Pulmonary artery endothelial cell (primary cell): ENCODE measurements at places on chromosomes 2 and 18. TPM values are rescaled to one million over a fixed set of nuclear protein-coding genes. Genes with fewer than 3 reads are reported as not detected.

Gene CIB4
- not detected in 2 replicates for total RNA-seq

Gene REG3G
- total RNA-seq: not detected in 2 replicates

Gene GALNT14
- not detected in 2 replicates for total RNA-seq

Gene CYRIA
- 23.3 and 27.0 TPM in 2 replicates for total RNA-seq

Gene STARD6
- 0.33 TPM in 1 of 2 replicates, not detected in the other for total RNA-seq

Gene G6PC2
- total RNA-seq: not detected in 2 replicates

Gene ONECUT2
- under 0.01 and 0.04 TPM in 2 replicates for total RNA-seq

Gene SERPINB11
- not detected in 2 replicates for total RNA-seq

Gene CYP27A1
- total RNA-seq: 10.5 and 10.9 TPM in 2 replicates

Gene TMEM247
- total RNA-seq: not detected in 2 replicates

Gene TLX2
- not detected in 2 replicates for total RNA-seq

Gene LRP2
- total RNA-seq: under 0.01 and 0.11 TPM in 2 replicates

Gene SERPINB10
- total RNA-seq: not detected in 2 replicates

Gene CFAP65
- total RNA-seq: under 0.01 TPM in 1 of 2 replicates, not detected in the other

Gene CCBE1
- total RNA-seq: 1.3 and 2.4 TPM in 2 replicates

Gene C2orf80
- total RNA-seq: not detected in 2 replicates

Gene ARHGAP28
- total RNA-seq: 0.39 and 4.4 TPM in 2 replicates

Gene ATL2
- total RNA-seq: 56.8 and 90.0 TPM in 2 replicates

Gene ANKRD53
- total RNA-seq: 0.14 and 0.20 TPM in 2 replicates

Gene PAPOLG
- total RNA-seq: 11.3 and 15.1 TPM in 2 replicates

Gene EML6
- 1.1 and 2.0 TPM in 2 replicates for total RNA-seq

Gene DNER
- total RNA-seq: 0.07 TPM in 2 replicates

Gene VIT
- total RNA-seq: 0.46 and 0.66 TPM in 2 replicates

Gene MC4R
- total RNA-seq: not detected in 2 replicates

Gene TTR
- total RNA-seq: not detected in 2 replicates

Gene DUSP2
- total RNA-seq: 0.42 and 0.53 TPM in 2 replicates

Gene ZNF396
- total RNA-seq: 0.53 and 0.60 TPM in 2 replicates

Gene PKP4
- 35.0 and 46.8 TPM in 2 replicates for total RNA-seq

Gene CRYBA2
- not detected in 2 replicates for total RNA-seq

Gene PNPT1
- total RNA-seq: 28.0 and 34.0 TPM in 2 replicates

Gene FN1
- total RNA-seq: 3,105 and 3,178 TPM in 2 replicates
